GM12891 (cell line): ENCODE measurements at places on chromosomes 5 and 9.

DNA sequence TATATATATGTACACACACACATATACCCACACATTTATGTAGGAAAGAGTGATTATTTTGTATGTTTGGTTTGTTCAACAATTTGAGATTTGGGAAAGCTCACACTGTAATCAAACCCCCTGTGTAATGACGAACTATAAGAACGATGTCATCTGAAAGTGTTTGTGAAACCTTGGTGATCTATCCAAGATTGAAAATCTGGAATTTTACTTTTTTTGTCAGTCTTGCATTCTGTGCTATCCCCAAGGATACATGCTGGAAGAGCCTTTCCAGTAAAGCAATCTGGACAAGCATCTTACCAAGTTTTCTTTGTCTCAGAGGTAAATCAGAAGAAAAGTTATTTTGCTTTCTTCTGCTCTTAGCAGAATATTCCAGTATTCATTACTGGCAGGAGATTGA lies 23.3 kb downstream of the SGCD start:
- no peak for DNase-seq

GRCh38 chr9:75626860-75627259 lies 263.6 kb upstream of the PCSK5 start:
- DNase-seq = no peak

DNA sequence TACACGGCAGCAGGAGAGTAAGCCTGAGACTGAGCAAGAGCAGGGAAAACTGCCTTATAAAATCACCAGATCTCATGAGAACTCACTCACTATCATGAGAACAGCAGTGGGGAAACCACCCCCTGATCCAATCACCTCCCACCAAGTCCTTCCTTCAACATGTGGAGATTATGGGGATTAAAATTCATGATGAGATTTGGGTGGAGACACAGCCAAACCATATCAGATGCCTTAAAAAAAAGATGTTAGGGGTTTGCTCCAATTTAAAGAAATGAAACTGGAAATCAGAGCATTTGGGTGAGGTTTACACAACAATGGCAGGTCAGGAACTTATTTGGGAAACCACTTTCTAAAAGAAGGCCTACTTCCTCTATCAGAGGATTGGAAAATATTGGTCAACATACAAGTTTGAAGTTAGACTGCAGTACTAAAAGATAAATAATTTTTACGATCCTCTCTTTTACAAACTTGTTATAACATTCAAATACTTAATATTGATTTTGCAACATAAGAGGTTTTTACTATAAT lies 105.1 kb downstream of the FBN2 start:
- DNase-seq = no peak

GRCh38 chr5:124634741-124635323 lies 111.6 kb downstream of the ZNF608 start:
- no peak for DNase-seq

DNA sequence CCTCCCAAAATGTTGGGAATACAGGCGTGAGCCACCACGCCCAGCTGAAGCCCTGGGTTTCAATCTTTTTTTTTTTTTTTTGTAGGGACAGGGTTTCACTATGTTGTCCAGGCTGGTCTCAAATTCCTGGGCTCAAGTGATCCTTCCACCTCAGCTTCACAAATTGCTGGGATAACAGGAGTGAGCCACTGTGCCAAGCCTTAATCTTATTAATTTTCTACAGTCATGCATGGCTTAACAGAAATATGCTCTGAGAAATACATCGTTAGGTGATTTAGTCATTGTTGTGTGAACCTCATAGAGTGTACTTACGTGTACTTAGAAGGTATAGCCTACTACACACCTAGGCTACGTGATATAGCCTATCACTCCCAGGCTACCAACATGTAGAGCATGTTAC lies 31.0 kb downstream of the GLDC start:
- DNase-seq = no peak

DNA sequence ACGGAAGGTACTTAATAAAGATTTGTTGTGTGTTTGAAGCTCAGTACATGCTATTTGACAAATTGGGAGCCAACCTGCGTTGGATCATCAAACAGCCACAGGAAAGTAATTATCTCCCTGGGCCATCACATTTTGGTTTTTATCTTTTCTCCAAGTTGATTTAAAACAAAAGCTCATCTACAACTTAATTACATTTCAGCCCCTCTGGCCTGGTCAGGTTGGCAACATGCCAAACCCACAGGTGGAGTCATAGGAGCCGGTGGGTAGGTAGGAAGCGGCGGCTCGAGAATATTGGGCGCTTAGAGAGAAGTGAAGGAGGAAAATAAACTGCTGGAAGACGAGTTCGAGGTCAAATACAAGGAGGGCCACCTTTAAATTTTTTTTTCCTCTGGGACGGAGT lies 64.9 kb upstream of the FANCC start:
- no peak for DNase-seq

- DNase-seq = no peak
Measured at GRCh38 chr5:172361566-172362238, 78.1 kb upstream of the UBTD2 start.

DNA sequence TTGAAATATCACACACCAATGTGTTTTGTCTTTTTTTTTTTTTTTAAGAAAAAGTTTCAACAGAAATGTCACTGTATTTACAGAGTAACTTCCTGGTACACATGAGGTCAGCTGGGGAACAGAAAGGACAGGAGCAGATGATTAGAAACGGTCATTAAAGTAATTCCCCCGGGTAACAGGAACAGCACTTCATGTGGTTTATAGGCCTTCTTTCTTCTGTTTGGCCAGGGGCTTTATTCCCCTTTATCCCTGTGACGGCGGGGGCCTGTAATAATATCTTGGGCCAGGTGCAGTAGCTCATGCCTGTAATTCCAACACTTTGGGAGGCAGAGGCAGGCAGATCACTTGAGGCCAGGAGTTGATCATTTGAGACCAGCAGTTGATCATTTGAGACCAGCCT lies 30.5 kb upstream of the MSH3 start:
- no peak for DNase-seq

- no peak for DNase-seq
Measured at GRCh38 chr5:107894361-107894760, 223.6 kb upstream of the EFNA5 start.

DNA sequence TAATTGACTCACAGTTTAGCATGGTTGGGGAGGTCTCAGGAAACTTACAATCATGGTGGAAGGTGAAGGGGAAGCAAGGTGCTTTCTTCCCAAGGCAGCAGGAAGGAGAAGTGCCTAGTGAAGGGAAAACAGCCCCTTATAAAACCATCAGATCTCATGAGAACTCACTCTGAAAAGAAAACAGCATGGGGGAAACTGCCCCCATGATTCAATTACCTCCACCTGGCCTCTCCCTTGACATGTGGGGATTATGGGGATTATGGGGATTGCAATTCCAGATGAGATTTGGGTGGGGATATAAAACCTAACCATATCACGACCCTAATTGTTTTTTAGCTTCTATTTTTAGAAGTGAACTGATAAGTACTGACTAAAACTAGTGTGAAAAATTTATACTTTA lies 1377.5 kb upstream of the DMAC1 start:
- no peak for DNase-seq

- DNase-seq = no peak
Measured at GRCh38 chr5:167452136-167452535, 839.3 kb upstream of the WWC1 start.

- no peak for DNase-seq
Measured at GRCh38 chr9:2119566-2119965, 104.4 kb downstream of the SMARCA2 start.

- no peak for DNase-seq
Measured at GRCh38 chr5:54302267-54302687, 8.1 kb downstream of the ARL15 start.

DNA sequence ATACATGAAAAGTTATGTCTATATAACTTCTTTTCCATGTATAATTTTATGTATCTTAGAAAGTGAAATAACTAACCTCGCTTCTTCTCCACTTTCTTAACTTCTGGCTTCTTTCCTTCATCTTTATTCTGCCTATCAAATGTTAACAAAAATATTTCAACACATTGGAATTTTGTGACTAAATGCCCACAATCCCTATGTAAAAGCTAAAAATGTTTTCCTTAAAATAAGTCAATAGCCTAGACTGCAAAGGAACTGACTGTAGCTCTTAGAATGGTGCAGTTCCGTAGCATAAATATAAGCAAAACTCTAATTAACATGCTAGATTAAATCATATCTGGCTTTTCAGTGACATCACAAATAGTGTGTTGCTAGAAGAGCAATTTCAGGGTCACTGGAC lies 40.9 kb downstream of the PSIP1 start:
- no peak for DNase-seq

- DNase-seq = no peak
Measured at GRCh38 chr5:1532384-1532783, 8.6 kb upstream of the LPCAT1 start.

- no peak for DNase-seq
Measured at GRCh38 chr9:96080364-96080763, 204.9 kb downstream of the ERCC6L2 start.

- no peak for DNase-seq
Measured at GRCh38 chr9:130177898-130178805, 5.9 kb downstream of the NCS1 start.

DNA sequence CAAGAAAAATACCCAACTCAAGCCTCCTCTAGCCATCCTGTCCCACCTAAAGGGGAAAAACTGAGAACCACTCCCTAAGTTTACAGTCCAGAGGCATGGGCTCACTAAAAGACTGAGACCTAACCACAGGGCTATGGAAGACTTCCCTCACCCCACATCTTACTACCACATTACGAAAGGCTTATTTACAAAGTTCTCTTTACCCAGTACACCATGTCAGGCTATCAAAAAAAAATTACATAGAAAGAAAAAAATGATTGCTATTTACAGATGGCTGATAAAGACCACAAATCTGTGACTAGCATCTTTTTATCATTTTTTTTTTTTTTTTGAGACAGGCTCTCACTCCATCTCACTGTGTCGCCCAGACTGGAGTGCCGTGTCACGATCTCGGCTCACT lies 69.7 kb upstream of the TNPO1 start:
- DNase-seq = no peak

DNA sequence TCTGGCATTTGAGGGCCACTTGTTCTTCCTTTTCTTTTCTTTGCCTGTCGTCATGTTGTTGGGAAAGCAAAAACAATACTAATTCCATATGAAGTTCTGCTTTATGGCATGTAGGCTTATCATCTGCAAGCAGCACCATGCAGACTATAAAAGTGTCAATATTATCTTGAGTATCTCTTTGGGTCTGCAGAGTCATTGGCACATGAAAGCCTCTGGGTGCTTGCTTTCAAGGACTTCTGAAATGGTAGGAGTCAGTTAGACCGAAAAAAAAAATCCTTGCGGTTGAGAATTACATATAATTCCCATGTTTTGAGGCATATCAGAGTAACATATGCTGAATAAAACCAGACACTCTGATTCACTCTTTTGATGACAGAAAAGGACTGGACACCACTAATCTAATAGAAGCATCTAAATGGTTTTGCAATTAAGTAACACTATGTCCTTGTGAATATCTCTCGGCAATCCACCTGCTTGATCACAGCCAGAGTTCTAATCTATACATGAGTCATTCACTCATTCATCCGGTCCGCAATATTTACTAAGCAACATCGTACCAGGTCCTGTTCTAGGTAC lies 44.4 kb downstream of the GNAQ start:
- DNase-seq = no peak

DNA sequence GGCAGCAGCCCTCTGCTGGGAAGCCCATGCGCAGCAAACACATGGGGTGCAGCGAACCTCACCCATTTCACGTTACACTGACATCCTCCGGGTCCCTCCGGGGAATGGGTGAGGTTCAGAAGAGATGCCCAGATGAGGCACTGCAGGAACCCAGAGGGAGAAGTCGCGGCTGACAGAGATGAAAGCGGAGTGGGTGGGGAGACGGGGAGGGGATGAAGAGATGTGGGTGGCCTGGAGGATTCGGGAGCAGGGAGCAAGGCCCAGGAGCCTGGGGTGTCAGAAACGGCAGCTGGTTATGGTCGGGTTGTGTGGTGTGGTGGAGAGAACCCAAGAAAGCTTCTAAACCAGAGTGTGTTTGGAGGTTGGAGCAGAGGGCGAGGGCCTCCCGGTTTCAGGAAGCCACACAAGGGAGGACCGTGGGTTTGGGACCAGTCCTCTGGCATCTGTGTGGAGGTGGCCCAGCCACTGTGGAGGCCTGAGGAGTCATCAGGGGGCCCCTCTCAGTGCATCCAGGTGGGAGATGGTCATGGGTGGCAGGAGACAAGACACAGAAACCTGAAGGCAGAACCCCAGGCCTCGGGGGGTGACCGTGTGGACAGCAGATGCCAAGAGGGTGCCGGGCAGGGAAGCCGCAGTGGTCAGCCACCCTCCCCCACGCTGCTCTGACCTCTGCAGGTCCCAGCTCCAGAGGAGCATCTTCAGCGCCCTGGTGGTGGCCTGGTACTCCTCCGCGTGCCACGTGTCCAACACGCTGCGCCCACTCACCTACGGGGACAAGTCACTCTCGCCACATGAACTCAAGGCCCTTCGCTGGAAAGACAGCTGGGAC lies 8.6 kb downstream of the UCK1 start:
- no peak for DNase-seq

DNA sequence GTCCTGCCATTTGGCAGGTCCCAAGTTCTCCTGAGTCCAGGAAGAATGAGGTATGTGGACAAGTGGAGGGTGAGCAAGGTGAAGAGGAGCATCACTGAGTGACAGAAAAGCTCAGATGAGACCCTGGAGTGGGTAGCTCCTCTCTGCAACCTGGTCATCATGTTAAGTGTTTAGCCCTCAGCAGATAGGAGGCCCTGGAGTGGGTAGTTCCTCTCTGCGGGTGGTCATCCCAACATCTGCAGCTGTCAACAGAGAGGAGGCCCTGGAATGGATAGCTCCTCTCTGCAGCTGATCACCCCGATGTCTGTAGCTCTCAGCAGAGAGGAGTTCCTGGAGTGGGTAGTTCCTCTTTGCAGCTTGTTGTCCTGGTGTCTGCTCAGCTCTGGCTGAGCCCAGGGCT lies 48.4 kb downstream of the NDUFAF2 start:
- DNase-seq = no peak

DNA sequence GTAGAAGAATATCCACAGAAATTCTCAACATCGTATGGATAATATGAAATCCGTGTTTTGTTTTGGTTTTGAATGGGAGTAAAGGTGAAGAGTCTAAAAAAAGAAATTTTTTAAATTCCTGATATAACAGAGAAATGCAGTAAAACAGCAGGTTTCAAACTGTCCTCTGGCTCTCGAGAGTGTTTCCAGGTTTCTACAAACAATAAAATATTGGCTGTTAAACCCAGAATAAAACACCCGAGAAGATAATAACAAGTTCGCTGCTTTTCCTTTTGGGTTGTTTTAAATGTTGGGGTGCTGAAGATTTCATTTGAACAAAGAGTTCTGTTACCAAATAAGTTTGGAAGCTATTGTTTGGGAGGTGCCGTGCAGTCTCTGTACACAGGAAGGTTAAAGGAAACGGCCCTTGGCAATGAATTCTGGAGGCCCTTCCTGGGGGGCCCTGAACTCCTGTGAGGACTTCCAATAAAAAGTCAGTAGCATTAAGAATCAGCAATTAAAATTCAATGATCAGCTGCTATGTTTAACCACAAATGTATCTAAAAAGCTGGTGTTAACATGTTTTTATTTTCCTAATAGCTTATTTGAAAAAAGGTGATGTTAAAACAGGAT lies 215.8 kb downstream of the TSSK1B start:
- DNase-seq = no peak
